ENCODE measurements at places on chromosomes 3 and 15.

- DNase-seq: no peak
Measured at GRCh38 chr3:78426454-78426853, 1341.3 kb downstream of the ROBO1 start.

GRCh38 chr3:40623567-40623966 lies 98.8 kb downstream of the ZNF621 start:
- DNase-seq: peak; percentile 13

- no peak for DNase-seq
Measured at GRCh38 chr3:137171834-137172603, 214.2 kb downstream of the IL20RB start.

DNA sequence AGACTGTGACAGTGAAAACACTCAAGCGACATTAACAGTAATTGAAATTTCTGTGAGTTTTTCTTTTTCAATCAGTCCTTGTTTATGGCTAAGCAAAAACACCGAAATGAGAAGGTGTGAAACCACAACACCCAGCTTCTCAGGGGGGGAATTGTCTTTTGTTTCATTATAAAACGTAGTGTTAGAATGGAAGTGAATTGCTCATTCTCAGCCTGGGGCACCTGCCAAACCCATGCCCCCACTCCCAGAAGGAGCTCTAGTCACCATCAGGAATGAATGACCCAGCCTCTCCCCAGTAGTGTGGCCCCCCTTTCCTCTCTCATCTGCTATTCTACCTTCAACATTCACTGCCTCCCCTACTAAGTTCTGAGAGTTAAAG lies 185.8 kb upstream of the CFAP20DC start:
- DNase-seq: peak; percentile 33

DNA sequence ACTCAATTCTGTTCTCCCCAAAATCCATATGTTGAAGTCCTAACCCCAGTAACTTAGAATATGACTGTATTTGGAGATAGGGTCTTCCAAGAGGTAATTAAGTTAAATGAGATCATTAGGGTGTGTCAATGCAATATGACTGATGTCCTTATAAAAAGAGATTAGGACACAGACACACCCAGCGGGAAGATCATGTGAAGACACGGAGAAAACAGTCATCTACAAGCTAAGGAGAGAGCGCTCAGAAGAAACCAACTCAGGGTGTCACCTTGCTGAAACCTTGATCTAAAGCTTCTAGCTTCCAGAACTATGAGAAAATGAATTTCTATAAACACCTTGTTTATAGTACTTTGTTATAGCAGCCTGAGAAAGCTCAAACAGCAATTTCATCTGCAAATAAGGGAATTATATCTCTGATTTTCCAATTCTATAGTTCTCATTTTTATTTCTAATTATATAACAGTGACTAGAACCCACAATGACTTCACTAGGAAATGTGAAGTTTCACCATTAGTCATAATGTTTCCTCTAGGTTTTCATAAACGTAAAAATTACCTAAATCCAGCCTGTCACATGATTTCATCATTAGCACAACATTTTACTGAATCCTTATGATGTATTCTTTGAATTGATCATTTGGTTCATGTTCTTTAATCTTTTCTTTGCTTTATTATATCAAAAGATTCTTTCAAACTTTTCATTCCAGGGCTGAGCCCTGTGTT lies 459.1 kb upstream of the MDFIC2 start:
- DNase-seq: peak; percentile 62

DNA sequence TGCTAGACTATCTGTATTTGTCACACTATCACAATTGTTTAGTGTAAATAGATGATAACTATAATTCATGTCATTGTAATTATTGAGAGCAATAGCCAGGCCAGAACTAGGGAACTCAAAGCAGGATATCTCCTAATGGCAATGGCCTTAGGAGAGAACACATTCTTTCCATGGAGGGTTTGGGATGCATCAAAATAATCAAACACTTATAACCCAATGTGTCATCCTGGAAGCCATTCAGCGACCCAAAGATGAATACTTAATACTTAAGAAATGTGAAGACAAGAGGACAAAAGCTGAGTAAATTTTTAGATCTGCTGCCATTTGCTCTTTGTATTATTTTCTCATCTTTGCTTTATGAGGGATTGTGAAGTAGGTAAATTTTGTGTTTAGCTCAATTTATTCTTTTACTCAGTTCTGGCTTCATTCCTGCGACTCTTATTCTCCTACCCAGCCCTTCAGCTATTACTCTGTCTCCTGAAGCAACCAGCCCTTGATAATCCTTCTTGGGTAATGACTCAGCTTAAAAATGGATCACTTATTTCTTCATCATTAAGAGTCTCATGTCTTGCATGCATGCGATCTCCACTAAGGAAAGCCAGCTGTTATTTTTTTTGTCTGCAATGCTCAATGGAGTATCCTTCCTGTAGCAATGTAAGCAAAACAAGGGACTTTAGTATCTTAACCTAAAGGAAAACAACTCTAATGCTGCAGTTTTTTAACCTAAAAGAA lies 2.0 kb downstream of the OR4F15 start:
- DNase-seq: peak; percentile 63

DNA sequence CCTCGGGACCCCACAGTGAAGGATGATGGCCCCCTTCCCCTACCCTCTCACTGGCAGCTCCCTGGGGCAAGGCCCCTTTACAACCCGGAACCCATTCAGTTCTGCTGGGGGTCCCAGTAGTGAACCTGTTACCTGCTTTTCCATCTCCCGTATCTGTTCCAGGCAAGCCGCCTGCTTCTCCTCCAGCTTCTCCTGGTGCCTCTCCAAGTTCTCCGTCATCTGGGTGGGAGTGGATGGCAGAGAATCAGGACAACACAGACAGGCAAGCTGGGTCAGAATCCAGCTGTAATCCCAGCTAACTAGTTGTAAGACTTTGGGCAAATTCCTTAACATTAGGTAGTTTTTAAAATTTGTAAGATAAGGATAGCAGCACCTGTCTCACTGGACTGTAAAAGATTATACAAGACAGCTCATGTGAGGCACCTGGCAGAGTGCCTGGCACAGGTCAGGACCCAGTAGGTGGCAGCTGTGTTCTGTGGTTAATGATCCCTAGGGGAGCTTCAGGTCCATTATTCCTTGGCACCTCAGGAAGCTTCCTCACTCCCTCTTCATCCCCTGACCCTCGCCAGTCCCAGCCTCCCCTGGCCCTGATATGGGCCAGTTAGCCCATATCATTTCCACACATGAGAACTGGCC lies 6.4 kb upstream of the ANKRD63 start:
- no peak for DNase-seq

- no peak for DNase-seq
Measured at GRCh38 chr15:52255935-52256334, 39.7 kb downstream of the MYO5C start.

- DNase-seq: no peak
Measured at GRCh38 chr3:56087451-56088053, 380.7 kb downstream of the ERC2 start.

DNA sequence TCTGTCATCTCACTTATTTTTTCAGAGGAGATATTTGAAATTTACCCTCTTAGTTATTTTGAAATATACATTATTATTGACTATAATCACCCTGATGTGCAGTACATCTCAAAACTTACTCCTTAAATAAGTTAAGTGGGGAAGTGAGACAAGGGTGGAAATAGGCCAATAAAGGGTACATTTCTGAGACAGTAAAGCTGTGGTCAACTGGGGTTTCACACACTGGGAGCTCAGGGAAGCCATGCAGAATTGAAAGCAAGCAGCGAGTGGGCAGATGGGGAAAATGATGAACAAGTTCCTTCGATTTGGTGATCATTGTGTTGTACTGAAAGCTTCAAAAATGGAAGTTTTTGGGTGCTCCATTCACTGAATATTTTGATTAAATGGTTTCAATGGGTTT lies 21.6 kb upstream of the MOBP start:
- no peak for DNase-seq

DNA sequence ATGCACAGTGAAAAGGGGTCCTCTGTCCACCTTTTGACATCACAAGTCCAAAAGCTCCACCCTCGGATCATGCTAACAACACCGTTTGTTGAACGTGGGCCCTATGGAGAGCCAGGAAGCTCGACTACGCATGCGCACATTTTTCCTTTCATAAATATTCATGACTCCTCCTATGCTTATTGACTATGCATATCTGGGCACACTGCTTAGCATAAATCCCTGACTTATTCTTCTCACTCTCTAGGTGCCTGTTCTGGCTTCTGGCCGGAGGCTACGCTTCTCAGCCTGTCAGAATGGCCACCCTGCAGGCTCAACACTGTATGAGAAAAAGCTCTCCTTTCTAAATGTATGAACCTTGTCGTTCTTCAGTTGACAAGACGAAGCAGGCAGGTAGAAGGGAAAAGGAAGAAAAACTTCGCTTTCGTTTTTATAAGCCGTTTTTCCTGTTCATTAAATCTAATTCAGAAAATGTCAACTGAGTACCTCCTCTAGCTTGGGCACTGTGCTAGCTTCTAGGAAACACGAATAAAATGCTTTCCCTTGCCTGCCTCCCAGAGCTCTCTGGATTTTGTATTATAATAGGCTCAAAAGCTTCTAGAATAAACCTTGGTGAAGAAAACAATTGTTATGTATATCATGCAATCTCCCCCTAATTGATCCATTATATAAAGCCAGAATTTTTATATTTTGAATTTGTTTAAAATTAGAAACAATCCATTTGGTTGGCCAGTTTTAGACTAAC lies 207.7 kb downstream of the ATP10A start:
- no peak for DNase-seq

DNA sequence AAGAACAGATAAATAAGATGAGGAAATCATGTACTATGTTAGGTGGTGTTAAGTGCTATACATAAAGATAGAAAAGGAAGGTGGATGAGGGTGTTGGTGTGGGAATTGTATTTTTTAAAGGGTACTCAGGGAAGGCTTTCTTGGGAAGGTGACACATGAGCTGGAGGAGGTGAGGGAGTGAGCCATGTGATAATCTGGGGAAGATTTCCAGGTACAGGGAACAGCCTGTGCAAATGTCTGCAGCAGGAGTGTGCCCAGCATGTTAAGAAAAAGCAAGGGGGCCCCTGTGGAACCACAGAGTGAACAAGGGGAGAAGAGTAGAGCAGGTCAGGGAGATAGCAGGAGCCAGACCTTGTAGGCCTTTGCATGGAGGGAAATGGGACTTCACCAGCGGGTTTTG lies 175.6 kb downstream of the SSR3 start:
- no peak for DNase-seq

- DNase-seq: no peak
Measured at GRCh38 chr3:138724443-138724842, 110.3 kb downstream of the PIK3CB start.

- no peak for DNase-seq
Measured at GRCh38 chr3:27094721-27095120, 274.5 kb downstream of the NEK10 start.

GRCh38 chr3:26350853-26351252 lies 271.7 kb upstream of the LRRC3B start:
- no peak for DNase-seq

- DNase-seq: no peak
Measured at GRCh38 chr3:115022835-115023398, 124.2 kb downstream of the ZBTB20 start.

DNA sequence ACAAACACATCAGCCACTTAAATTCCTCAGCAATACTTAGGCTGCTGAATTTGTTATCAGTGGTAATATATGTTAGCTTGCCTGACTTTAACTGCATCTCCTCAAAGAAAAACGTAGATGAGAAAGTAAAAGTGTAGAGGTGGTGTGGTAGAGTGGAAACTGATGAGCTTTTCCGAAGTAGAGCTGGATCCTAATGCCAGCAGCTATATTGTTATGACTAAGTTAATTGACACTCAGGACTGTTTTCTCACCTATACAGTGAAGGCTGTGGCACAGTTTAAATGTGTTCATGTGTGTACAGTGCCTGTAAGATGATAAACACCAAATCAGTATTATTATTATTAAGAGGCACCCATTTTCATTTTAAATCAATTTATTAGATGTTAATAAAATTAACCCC lies 174.9 kb downstream of the TNIK start:
- DNase-seq: peak; percentile 38

GRCh38 chr15:69668963-69669362 lies 216.3 kb downstream of the RPLP1 start:
- no peak for DNase-seq

DNA sequence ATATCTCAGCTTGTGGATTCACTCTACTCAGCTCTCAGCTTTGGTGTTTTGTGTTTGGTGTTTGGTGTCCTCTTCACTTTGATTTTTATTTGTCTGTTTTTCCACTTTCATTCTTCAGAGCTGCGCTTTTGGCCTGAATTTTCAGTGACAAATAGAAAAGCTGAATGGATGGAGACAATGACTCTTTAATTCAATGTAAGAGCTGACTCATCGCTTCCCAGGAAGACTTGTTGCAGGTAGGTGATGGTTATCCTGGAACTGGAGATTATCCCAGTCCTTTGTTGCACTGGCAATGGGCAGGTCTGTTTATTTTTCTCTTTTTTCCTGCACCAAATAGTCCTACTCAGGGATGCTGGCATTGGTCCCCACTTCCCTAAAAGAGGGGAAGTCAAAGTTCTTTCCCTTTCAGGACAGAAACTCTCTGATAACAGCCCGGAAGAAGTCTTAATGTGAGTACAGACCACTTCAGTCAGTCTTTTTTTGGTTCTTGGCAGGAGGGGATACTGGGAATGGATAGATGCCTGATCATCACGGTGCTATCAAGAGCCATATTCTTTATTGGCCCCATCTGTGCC lies 12.4 kb upstream of the AEN start:
- no peak for DNase-seq

GRCh38 chr3:52852419-52852818 lies 17.6 kb upstream of the MUSTN1 start:
- DNase-seq: no peak

DNA sequence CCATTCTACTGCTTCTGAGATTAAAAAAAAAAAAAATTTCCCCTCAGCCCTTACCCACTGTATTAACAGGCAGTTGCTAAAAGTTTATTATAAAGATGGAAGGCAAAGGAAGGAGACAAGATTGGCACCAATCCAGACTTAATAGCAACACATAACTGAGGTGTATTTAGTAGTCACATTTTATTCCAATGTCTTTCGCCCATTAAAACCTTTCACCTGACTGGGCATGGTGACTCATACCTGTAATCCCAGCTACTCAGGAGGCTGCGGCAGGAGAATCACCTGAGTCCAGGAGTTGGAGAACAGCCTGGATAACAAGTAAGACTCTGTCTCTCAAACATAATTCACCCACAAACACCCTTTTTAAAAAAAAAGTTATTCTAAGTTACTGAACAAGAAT lies 4.4 kb downstream of the ACAP2 start:
- DNase-seq: no peak

DNA sequence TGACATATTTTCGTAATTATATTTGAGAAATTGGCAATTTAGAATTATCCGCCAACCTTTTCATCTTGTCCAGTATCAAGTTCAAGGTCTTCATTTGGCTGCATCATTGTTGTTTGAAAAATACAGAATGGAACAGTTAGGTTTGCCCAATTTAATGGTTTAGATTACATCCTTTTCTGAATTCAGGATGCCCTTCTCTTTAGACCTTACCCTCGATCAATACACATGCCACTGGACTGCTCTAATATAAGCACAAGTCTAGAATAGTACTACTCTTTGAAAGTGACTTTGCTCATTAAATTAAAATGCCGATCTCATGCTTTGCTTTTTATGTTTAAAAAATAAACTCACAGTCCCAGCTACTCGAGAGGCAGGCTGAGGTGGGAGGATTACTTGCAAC lies 44.5 kb downstream of the PXK start:
- no peak for DNase-seq

All from GM23248 (cell line).